ENCODE measurements at places on chromosomes 2 and 18.
A peak's percentile ranks its signal among the peaks of the same experiment; 100 is the strongest.

DNA sequence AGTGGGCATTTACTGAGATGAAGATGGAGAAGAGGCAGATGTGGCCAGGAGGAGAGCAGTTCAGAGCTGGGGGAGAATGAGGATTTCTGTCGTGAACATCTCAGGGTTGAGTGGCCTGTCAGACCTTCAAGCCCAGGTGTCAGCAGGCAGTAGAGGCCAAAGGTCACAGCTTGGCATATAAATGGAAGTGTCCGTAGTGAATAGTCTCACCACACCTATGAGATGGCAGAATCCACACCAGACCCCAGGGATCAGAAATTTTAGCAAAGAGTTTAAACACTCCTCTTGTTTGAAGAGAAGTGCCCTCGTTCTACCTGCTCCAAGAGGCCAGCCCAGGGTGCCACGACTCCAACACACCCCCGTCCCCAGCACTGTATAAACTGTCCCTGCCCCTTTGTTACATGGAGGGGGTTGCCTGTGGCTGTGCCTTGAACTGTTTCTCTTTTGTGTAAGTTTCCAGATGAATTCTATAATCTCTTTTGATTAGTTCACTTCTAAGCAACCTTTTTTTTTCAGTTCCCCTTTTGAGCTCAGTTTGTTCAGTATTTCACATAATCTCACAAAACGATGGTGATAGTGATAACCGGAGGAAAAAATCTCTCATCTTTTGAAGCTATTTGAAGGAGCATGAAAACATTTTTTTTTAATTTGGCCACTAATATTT, 69.0 kb upstream of the TTC39C start:
- no peak for DNase-seq

DNA sequence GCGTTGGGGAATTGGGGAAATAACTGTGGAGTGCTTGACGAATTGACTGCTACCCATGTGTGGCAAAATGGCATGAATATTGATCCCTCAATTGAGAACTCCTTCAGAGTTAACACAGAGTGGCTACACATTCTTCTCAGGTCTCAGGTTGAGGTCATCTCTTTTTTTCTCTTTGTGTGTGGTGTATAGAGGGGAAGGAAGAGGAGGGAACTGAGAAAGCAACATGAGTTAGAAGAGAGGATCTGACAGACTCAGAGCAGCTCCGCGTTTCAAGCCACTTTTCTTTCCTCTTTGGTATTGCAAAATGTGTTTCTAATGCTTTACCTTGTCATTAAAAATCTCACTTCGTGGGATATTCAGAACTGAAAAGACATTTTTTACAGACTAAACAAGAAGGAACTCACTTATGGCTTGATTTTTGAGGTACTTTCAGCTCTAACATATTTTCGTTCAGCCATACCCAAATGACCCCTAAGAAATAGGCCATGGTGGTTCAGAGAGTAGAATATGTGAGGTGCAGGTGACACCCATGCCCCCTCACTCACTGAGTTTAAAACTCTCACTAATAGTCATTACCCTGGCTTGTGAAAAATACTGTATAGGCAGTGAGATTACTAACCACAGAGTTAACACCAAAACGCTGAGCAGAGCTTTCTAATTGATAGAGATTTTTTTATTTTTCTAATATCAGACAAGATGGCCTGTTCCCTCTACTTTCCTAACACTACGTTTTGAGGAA, 22.5 kb downstream of the STAT4 start:
- no peak for DNase-seq

- no peak for DNase-seq
Measured at GRCh38 chr2:140718999-140719398, 1411.8 kb downstream of the LRP1B start.

- DNase-seq = no peak
Measured at GRCh38 chr2:126115975-126116374, 540.0 kb upstream of the GYPC start.

DNA sequence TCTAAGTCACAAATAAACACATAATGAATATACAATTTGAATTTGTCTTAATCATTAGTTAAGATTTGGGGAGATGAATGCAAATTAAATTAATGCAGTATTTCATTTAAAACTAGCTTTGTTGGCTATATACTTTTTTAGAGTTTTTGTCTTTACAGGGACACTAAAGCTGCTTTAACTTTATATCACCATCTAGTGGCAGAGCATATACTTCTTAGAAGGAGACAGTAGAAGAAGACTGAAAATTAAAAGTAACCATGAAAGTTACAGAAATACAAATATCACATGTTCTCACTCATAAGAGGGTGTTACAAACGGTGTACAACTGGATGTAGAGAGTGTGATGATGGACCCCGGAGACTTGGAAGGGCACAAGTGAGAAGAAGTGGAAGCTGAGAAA, 268.3 kb upstream of the NETO1 start:
- no peak for DNase-seq

DNA sequence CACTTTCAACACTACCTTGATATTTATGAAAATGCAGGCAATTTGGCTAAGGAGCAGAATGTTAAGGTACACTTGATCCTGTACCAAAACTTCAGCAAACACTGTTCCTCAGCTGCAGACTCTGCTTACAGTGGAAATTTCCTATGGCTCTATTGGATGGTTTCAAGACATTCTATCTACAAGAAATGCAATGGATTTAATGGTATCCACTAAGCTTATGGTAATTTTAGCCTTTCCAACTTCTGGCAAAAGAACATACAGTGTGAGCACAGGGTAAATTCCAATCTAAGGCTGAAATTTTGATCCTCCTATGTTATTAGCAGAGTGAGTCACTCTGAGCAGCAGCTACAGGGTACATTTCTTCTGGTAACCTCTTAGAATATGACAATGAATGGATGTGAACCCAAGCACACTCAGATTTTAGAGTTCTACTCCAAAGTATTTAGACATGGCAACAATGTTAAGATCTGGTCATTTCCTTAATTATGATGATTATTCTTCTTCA, 361.8 kb upstream of the PIK3C3 start:
- DNase-seq = no peak

DNA sequence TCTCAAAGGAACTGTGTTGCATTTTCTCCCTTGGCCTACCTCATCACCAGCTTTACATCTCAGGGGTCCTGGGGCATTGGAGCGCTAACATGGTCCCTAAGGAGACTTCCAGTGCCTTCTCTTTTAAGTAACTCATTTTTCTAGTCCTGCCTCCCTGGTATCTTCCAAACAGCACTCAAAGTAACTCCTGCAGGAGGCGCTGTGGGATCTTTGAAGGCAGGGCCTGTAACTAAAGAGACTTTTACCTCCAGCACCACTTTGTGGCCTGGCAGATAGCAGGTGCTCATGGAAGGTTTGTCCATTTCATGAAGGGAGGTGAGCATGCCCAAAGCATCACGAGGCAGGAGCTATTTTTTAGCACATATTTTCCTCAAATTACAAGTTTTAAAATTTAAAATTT, 411.0 kb upstream of the GYPC start:
- DNase-seq = peak; percentile 25

DNA sequence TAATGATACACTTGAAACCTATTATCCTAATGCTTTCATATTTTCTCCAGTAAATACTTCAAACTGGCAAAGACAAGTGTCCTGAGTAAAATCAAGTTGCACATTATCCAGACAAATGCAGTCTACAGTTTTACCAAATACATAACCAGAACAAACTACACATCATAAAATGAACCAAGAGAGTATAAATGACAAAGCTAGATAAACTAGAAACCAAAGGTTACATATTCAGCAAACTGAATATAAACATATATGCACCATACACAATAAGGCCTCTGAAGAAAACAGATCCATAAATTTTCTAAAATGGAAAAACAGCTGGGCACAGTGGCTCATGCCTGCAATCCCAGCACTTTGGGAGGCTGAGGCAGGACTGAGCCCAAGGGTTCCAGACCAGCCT, 47.0 kb downstream of the HYCC2 start:
- DNase-seq = no peak

GRCh38 chr2:200625282-200625681, 39.5 kb downstream of the AOX1 start:
- DNase-seq = no peak

- peak; percentile 80 for DNase-seq
Measured at GRCh38 chr2:68943581-68944568, 8.8 kb downstream of the GKN2 start.

DNA sequence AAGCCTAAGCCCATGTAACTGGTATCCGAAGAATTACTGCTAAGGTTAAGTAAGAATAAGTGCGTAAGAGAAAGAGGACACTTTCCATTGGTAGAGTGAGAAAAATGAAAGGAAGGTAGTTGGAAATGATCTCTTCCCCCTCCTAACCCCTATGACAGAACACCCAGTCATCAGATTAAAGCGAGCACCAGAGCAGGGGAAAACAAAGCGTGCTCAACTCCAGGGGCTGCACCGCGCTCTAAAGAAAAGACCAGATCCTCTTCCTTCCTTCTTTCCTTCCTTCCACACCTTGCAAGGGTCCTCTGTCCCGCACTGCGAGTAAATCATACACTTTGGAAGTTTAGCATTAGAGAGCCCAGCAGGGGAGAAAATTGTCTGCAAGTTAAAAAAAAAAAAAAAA, 971 bp upstream of the CDH7 start:
- no peak for DNase-seq

- DNase-seq = no peak
Measured at GRCh38 chr18:44423814-44424644, 256.7 kb upstream of the SETBP1 start.

- DNase-seq = no peak
Measured at GRCh38 chr18:51107082-51107481, 77.1 kb downstream of the SMAD4 start.

DNA sequence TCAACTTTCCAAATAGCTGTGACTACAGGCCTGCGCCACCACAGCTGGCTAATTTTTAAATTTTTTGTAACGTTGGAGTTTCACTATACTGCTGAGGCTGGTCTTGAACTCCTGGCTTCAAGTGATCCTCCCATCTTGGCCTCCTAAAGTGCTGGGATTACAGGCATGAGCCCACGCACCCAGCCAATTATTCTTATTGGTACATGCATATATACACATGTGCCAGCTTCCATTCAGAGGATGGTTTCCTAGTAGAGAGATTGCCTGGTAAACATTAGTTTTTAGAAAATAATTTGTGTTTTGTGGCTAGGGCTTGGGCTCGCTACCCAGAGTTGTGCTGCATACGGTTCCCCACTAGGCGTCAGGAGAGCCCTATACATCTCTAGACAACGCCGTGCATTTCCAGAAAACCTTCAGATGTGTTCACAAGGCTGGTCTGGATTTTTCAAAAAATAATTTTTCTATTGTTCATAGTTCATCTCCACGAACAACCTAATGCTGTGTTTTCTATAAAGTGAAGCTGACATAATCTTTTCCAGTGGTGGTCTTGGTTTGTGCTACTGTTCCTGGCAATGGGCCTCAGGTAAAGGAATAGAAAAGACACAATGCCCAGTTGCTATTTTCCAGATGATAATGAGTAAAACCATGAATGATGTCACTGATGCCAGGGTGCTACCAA, 14.6 kb upstream of the AFG3L2 start:
- DNase-seq = peak; percentile 32

GRCh38 chr18:68418881-68419280, 296.0 kb downstream of the TMX3 start:
- DNase-seq = no peak

DNA sequence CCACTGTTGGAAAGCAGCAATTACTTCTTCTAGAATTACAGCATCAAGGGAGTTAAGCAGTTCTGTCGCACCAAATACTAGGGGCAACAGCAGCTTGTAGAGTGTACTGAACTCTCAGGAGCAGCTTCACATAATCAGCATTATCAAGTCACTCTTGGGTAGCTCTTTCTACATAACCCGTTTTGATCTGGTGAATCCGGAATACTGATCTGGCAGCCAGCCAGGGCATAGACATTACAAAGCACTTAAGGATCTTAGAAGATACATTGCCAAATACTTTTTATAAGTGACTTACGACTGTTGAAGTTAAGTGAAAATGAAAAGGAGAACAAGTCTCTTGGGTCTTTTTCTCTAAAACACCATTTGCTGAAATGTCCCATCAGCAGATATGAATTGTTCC, 73.2 kb upstream of the NETO1 start:
- no peak for DNase-seq

DNA sequence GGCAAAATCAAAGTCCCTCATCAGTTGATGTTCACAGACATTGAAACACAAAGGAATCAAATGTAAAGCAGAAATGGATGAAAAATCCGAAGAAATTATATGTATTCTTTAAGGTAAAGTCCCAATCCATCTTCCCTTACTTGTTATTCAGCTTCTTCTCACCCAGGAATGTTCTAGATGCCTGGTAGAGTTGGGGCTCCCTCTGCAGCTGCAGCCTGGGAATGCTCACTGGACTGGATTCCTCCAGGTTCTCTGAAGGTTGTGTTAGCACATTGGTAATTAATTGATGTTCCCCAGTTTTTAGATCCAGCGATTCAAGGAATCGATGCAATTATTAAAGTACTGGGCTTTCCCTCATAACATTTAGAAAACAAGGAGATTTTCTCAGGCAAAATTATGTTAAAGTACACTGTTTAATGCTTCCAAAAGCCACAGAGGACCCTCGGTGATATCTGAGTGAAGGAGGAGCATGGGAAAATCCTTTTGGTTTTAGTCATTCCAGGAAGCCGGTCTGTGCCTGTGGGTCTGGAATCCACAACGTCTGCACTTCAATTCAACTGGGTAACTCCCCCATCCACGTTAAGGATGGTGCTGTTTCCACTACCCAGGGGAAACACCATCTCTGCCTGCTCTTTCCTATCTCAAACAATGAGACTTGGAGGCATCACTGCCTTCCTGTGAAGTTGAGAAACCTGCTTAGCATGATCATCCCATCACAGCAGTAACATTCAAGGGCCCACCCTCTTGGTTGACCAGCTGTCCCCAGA, 22.0 kb downstream of the NTSR2 start:
- DNase-seq = no peak

DNA sequence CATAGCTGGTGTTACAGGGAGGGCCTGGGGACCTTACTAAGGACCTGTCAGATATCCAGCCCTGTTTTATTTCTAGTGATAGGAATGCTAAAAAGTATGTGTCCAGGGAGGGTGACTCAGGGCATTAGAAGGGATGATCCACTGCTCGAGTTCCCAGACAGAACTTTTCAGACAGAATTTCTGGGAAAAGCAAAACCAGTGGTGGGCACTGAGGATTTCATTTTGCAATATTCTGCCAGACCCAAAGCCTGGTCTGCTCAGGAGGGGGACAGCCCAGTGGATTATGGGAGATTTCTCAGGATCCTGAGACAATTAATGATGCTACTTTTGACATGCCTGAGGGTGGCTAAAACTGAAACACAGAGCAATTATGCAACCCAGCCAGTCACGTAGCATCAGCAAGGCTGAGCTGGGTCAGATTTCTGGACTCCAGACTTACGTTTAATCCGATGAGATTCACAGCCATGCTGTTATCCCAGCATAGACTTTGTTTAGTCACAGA, 4.7 kb upstream of the KCNE4 start:
- DNase-seq = no peak

DNA sequence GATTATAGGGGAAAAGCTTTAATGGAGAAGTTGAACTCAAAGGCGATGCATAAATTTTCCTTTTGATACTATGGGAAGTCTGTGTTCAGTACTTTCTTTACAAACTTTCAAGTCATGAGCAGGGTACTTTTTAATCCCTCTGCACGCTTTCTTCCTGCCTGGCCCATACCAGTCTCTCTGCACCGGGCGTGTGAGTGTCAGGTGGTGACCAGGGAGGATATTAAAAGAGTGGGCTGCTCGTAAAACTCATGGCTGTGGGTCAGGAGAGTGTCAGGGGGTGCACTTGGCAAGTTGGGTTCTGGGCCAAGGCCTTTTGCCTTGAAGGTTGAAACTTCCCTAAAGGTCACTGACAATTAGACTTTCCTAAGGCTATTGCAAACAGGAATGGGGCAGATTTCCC, 367.8 kb downstream of the GPD2 start:
- DNase-seq = no peak

- no peak for DNase-seq
Measured at GRCh38 chr2:18005411-18005810, 126.9 kb downstream of the KCNS3 start.

GRCh38 chr2:10255189-10256030, 47.3 kb upstream of the HPCAL1 start:
- DNase-seq = no peak

Data from DND-41 (cell line).